AG04449 (cell line): ENCODE measurements at places on chromosomes 4 and X.

- peak; percentile 42 for DNase-seq
These were observed 48.8 kb downstream of the MAP7D2 start for GRCh38 chrX:20067709-20068561.

GRCh38 chrX:13387666-13388494, 68.0 kb upstream of the ATXN3L start:
- DNase-seq: no peak

DNA sequence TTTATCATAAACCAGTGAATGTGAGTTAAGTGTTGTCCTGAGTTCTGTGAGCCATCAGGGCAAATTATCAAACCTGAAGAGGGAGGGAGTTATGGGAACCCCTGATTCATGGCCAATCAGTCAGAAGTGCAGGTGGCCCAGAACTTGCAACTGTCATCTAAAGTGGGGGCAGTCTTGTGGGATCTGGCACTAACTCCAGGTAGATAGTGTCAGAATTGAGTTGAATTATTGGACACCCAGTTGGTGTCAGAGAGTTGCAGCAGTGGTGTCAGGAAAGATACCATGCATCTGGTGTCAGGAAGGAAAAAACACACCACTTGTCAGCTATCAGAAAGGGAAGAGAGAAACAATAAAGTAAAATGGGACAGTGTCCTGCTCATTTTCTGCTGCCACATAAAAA, 8.4 kb downstream of the CORIN start:
- DNase-seq: no peak

DNA sequence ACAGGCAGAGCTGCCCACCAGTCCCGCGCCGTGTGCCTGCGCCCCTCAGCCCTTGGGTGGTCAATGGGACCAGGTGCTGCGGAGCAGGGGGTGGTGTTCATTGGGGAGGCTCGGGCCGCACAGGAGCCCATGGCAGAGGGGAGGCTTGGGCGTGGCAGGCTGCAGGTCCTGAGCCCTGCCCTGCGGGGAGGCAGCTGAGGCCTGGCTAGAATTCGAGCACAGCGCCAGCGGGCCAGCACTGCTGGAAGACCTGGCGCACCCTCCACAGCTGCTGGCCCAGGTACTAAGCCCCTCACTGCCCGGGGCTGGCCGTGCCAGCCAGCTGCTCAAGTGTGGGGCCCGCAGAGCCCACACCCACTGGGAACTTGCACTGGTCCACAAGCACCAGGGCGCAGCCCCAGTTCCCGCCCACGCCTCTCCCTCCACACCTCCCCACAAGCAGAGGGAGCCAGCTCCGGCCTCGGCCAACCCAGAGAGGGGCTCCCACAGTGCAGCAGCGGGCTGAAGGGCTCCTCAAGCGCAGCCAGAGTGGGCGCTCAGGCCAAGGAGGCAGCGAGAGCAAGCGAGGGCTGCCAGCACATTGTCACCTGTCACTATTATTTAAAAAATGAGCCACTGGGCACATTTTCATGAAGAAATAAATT, 645.8 kb downstream of the CENPC start:
- DNase-seq: no peak

- DNase-seq: peak; percentile 12
These were observed 10.4 kb upstream of the PORCN start for GRCh38 chrX:48498374-48498809.

- DNase-seq: no peak
These were observed 26.3 kb downstream of the MAEA start for GRCh38 chr4:1315836-1316536.

- no peak for DNase-seq
These were observed 34.3 kb downstream of the NALF2 start for GRCh38 chrX:69538321-69538876.

DNA sequence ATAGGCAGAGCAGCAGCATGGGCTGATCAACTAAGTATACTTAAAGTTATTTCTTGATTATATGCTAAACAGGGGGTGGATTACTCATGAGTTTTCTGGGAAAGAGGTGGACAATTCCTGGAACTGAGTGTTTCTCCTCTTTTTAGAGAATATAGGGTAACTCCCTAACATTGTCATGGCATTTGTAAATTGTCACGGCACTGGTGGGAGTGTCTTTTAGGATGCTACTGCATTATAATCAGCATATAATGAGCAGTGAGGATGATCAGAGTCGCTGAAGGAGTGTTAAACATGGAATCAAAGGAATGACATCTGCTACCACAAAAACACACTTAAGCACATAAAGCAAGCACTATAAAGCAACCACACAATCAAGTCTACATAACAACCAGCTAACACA, 66.5 kb downstream of the SPIN4 start:
- DNase-seq: no peak

DNA sequence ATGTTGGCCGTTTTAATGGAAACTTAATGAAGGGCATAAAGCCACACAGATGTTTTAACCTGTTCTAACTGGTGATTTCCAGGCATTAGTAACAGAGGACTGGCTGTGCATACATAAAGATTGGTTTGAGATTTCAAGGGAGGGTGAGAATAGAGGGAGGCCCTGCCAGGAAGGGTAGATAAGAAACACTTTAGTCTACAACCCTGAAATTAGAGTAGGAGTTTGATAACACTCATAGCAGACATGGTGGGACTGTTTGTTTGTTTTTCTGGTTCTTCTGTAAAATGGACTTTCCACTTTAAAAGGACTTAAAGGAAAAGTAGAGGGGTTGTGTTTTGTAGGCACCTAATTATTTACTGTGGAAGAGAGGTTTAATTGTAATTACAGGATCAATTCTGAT, 16.2 kb downstream of the SLC4A4 start:
- DNase-seq: no peak

- no peak for DNase-seq
These were observed 140.6 kb downstream of the SPANXA1 start for GRCh38 chrX:141443922-141444321.

DNA sequence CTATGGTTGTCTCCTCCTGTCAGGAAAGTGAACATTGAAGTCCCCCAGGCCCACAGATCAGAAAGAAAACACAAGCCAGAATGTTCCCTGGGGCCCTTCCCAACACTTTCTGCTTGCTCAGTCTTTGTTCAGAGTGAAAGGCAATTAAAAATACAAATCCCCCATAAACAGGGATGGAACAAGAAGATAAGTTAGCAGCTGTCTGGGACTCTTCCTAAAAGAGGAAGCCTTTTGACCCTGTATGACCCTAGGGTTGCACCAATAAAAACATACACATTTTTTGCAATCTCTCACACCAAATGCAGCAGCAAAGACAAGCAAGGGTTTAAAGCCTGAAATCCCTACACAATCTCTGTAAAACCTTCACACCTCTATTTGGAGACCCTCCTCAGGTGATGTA, 22.6 kb downstream of the IRF2 start:
- no peak for DNase-seq

DNA sequence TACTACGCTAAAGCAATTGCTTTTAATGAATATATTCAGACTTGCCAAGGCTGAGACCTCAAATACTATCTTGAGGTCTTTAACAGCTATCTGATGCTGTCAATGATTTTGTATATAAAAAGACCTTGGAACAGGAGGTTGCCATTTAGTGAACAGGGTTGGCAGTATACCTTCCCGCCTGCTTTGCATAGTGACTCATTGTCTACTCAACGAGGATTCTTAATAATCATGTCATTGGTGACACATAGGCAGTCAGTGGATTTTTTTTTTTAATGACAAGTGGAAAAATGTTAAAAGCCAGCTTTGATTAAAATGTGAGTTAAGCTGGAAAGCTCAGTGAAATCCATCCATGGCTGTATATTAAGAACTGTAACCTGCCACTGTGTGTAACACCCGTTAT, 164.0 kb downstream of the ASMT start:
- DNase-seq: no peak

GRCh38 chr4:139814323-139815015, 148.8 kb downstream of the MGST2 start:
- no peak for DNase-seq

DNA sequence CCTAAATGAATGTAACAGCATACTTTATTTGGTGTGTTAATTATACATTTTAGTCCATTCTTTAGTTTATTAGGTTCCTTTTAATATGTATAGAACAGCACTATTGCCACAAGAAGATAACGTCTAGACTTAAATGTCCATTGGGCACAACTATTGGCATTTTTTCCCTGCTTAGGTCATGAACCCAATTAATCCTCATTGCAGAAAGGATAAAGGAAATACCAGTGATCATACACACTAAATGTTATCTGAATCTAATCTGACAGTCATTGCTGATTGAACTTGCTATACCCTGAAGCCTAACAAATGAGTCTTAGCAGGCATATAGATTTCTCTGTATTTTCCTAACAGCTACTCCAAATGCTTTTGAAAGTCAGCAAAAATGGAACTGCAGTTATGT, 2250.0 kb upstream of the AGA start:
- DNase-seq: no peak

DNA sequence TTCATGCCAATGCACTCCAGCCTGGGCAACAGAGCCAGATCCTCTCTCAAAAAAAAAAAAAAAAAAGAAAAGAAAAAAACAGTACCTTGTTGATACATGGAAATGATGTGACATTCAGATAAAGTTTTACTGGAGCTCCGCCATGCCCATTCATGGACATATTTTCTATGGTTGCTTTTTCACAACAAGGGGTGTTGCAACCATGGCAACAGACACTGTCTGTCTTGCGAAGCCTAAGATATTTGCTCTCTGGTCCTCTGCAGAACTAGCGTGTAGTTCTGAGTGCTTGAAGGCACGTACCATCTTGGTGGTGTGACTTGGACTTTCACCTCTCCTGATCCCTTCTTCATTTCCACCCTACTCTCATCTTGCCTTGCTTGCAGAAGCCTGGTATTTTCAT, 53.2 kb downstream of the TBL1X start:
- no peak for DNase-seq

- DNase-seq: no peak
These were observed 140.0 kb downstream of the IDS start for GRCh38 chrX:149365061-149365460.

DNA sequence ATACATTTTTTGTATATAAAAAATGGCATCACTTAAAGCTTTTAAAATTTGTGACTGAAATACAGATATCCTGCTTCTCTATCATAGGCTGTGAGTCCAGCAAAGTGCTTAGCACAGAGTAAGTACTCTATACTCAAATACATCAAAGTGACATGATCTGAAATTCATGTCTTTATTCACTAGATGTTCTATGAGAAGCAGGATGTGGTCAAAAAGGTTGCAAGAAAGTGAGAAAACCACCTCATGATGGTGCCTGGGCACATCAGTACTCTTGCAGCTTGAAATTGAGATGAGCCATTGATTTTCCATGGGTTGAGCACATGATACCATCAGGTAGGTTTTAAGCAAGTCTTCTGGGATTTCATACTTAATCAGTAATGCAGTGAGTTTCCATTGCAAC, 20.4 kb upstream of the SFRP2 start:
- no peak for DNase-seq

DNA sequence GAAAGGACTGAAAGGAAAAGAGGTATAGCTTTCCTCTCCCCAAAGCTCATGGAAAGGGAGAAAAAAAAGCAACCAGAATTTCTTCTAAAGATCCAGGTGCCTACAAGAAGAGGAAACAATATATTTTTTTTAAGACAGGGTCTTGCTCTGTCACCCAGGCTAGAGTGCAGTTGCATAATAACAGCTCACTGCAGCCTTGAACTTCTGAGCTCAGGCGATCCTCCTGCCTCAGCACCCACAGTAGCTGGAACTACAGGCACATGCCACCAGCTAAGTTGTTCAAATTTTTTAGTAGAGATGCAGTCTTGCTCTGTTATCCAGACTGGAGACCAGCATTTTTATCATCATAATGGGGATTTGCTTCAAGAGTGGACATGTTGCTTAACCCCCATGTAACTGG, 30.5 kb upstream of the BBS12 start:
- DNase-seq: no peak

- DNase-seq: no peak
These were observed 651 bp downstream of the UCHL1 start for GRCh38 chr4:41257257-41257901.

DNA sequence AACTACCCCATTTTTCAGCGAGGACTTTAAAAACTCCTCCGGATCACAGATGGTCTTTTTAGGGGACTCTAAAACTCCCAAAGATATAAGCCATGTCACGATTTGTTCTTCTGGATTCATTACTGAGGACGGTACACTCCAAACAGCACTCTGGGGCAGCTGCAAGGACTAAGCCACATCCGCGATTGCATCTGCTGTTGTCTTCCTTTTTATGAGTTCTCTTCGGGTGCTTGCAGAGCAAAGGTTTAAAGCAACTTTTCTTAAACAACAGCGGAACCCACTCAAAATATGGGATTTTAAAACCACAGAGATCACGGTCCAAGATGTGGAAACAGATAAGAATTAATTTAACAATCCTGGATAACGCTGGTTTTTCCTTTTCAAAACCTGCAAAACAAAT, at the start of gene ARHGEF6:
TSS of gene ARHGEF6 (minus strand) at position 170 of the 400 bp plus-strand sequence. CDS start at position 120, 50 bp downstream.
- no peak for DNase-seq

- no peak for DNase-seq
These were observed 22.1 kb upstream of the SLC34A2 start for GRCh38 chr4:25633541-25633940.

DNA sequence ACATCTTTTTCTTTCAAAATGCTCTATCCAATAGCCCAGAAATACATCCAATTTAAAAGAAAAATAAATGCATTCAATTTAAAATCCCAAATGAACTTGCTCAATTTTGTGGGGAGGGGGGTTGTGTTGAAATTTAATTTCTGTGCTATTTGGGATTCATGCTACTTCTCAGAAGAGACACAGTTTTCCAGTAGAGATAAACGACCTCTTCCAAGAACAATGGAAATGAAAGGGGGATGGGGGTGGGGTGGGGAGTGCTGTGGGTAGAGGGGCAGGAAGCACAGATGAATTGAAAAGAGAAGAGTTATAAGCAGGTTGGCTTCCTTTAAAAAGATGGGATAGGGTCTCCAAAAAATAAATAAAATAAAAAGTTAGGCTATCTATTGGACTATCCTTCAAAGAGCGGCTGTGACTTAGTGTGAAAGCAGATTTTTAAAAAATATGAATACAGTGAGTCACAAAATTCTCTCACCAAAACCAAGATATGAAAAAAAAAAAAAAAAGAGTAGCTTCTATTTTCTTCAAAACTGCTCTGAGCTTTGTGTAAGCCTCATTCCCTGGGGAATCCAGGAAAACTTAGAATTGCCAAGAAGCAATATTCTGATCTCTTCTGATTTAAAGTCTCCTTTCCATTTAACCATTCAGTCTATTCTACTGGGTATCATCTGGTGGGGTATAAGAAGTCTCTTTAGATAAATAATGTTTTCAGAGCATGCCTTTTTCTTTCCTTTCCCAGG, 324.3 kb downstream of the PTTG2 start:
- no peak for DNase-seq

- no peak for DNase-seq
These were observed 38.6 kb downstream of the EGFL6 start for GRCh38 chrX:13607996-13608365.

DNA sequence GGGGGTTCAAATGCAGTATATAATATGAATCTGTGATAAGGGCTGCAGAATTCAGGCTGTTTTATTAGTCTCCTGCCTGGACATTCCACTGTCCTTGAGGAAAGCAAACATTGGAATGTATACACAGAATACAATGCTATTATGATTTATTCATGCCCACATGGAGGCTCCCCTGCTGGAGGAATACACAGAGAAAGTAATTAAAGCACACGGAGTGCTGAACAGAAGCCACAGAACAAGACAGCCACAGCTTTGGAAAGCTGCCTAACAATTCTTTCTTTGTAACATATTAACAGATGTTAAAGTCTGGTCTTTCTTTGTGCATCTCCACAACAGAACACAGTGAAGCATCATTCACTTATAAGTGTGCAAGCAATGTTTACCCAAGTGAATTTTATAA, 155.8 kb downstream of the ARAP2 start:
- DNase-seq: no peak

GRCh38 chrX:153909980-153910360, 5.5 kb downstream of the AVPR2 start:
- DNase-seq: no peak
